Sigmoid colon (tissue), 7 donors: ENCODE measurements at places on chromosomes 11 and 22. TPM values are rescaled to one million over a fixed set of nuclear protein-coding genes. Genes with fewer than 3 reads are reported as not detected.

- DNase-seq: peak; percentile 76
Measured at GRCh38 chr11:133064152-133064877, 468.0 kb downstream of the OPCML start.

- peak; percentile 56 for DNase-seq
Measured at GRCh38 chr11:69436041-69436982, 45.2 kb upstream of the LINC01488 start.

GRCh38 chr11:23217072-23217471 lies 356.8 kb upstream of the CCDC179 start:
- no peak for DNase-seq

The RASGRP2 gene
- 77.0 TPM for total RNA-seq

DNA sequence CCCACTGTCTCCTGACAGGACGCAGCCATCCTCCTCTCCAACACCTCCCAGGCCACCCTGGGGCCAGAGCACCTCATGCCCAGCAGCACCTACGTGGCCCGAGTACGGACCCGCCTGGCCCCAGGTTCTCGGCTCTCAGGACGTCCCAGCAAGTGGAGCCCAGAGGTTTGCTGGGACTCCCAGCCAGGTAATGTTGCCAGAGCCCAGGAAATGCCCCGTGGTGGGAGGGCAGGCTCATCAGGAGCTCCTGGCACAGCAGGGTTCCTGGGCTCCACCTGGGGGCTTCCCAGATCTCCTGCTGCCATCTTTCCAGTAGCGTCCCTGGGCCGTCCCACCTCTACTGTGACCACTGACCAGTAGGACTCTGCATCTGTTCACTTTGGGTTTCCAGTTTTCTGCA lies 16.2 kb downstream of the CSF2RB start:
- DNase-seq: peak; percentile 50

DNA sequence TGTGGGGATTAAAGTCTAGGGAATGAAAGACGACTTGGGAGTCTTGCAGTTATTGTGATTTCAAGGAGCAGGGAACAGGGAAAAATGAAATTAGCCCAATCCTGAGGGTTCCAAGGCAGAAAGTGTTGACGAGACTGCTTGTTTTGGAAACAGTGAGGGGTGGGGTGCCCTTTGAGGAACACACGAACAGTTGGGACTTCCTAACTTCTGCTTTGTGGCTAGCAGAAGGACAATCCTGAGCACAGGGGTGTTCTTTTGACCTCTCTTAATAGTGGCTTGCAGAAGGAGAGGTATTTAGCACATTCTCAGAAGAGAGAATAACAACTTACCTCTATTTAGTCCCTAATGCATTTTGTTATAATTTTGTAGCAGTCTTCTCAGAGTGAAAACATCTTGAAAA lies 545.9 kb upstream of the ARHGAP42 start:
- DNase-seq: no peak

- no peak for DNase-seq
Measured at GRCh38 chr22:27440304-27440865, 361.2 kb downstream of the MN1 start.

The HRAS gene
- 59.3 TPM for total RNA-seq

DNA sequence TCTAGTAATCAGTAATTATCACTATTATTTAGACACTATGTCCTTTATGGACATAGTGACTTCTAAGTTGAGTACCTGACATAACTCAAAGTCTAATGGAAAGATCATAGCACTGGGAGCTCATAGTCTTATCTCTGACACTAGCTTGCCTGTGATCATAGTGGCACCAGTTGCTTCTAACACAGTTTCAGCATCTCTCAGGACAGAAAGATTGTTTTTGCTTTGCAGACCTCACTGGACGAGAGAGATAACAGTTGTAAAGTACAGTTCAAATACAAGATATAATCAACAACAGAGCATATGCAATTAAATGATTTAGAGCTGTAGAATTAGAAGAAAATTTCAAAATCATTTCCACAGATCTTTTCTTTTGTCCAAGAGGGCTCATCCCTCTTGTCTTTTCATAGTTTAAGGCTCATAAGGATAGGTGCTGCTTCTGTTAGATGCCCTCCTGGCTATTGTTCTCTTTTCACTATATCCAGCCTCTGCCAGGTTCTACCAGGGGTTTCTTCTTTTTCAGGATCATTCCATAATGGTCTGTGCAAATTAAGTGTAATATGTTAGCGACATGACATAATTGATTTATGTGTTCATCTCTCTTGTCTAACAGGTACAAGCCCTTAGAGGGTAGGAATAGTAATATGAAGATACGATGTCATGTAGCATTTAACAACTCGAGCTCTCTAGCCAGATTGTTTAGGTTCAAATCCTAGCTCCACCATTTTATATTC lies 1175.4 kb upstream of the TENM4 start:
- DNase-seq: no peak
